Ecto neural progenitor cell (in vitro differentiated cells): ENCODE measurements at places on chromosomes 1 and 21.
A peak's percentile ranks its signal among the peaks of the same experiment; 100 is the strongest.

DNA sequence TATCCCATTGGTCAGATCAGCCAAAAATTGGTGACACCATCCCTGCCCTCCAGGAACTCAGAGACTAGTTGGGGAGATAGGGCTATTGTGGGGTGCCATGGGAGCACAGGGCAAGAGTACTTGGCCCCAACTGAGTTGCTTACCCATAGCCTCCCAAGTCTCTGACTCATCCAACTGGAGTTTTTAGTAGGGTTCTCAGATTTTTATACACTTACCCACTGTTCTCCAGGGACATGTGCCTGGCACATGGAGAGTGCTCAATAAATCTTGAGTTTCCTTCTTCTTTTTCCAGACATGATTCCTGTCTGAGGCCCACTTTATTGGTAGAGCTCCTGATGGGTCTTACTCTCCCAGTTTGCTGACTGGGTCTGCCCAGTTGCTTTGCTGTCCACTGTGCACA is 56.7 kb downstream of the OVGP1 start:
- DNase-seq: no peak

DNA sequence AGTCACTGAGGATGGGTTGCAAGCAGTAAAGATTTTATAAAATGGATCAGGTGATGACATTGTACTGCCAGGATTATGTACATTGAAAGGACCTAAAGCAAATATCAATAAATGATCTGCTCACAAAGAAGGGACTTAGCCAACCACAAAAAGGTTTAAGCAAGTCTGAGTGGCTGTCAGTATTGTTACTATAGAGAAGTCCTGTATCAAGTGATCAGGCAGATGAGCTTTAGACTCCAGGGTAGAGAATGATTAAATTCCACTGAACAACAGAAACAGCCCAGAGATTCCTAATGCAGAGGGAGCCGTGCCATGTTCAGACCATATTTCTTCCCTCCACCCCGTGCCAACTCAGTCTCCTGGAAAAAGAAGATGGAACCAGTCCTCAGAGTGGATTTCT is 138.9 kb downstream of the SETD4 start:
- no peak for DNase-seq

DNA sequence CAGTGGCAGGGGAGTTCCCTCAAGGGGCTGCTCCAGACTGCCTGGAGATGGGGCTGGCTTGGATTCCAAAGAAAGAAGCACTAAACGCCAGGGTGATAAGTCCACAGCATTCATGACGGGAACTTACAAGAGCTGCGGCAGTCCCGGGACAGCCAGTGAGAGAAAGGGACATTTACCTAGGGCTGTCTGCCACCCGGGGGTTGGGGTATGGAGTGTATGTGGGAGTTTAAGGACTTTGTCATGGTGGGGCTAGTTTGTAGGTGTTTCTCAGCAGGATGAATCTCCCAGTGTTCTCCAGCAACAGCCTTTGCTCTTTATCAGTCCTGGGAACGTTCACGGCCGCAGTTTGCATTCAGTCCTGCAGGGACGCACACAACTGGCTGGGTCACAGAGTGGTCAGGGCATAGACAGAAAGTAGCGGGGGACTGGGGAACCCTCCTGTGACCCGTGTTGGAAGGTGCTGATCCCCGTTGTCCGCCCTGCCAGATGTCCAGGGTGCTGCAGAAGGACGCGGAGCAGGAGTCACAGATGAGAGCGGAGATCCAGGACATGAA is 41.4 kb upstream of the HMGN1 start:
- DNase-seq: no peak

DNA sequence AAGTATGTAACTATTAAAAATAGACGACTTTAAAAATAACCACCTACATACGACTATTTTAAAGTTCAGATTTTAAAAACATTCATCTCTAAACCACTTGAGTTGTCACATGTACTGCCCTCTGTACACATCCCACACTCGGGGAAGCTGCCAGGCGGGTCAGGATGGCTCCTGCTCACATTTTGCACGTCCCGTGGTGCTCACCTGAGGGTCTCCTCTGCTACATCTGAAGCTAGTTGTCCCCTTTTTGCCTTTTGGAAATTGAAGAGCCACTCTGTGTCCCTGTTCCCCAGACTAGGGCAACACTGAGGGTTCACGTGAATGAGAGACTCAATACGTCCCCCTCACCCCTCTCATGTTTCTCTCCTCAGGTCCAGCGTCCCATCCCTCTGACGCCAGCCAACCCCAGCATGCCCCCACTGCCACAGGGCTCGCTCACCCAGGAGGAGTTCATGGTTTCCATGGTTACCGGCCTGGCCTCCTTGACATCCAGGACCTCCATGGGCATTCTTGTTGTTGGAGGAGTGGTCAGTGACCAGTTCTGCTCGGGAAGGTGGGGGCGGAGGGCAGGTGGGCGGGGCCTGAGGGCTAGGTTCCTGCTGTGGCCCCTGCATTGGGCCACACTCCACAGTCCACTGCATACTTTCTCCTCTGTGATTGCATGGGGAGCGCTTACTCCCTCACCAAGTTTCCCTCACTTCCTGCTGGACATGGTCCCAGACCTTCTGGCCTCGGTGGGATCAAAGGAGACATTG is 13.0 kb upstream of the MIIP start:
- no peak for DNase-seq

- DNase-seq: no peak
Observed at GRCh38 chr1:94160811-94161210, 39.9 kb upstream of the ABCA4 start.

- peak; percentile 82 for DNase-seq
Observed at GRCh38 chr1:30106125-30106524, 617.3 kb downstream of the MATN1 start.

GRCh38 chr1:16218674-16219071 is 6.2 kb upstream of the ARHGEF19 start:
- DNase-seq: no peak

DNA sequence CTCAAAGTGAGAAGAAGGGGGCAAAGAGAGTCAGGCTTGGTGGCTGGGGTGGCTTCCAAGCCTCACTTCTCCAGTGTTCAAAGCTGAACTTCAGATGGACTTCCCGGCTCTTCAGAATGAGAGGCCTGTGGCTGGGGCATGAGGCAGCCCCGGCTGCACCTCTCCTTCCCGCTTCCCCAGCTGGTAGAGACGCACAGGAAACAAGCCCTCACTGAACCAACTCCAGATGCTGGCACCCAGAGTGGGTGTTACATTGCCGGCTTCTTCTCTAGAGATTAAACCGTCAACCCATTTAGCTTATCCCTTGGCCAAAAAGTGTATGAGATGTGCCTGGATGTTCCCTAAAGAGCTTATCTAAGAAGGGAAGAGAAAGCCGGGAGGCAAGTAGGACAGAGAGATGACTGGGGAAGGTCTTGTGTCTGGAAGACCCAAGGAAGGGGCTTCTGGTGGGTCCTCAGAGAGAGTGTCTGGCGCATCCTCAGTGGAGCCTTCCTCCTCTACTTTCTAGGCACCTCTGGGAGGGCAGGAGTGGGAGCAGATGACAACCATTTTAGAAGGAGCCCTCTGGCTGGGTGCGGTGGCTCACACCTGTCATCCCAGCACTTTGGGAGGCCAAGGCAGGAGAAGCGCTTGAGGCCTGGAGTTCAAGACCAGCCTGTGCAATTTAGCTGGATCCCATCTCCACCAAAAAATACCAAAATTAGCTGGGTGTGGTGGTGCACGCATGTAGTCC is 2.0 kb downstream of the ADAMTSL4 start:
- no peak for DNase-seq

GRCh38 chr1:28280977-28281381 is 21.7 kb downstream of the SESN2 start:
- no peak for DNase-seq

DNA sequence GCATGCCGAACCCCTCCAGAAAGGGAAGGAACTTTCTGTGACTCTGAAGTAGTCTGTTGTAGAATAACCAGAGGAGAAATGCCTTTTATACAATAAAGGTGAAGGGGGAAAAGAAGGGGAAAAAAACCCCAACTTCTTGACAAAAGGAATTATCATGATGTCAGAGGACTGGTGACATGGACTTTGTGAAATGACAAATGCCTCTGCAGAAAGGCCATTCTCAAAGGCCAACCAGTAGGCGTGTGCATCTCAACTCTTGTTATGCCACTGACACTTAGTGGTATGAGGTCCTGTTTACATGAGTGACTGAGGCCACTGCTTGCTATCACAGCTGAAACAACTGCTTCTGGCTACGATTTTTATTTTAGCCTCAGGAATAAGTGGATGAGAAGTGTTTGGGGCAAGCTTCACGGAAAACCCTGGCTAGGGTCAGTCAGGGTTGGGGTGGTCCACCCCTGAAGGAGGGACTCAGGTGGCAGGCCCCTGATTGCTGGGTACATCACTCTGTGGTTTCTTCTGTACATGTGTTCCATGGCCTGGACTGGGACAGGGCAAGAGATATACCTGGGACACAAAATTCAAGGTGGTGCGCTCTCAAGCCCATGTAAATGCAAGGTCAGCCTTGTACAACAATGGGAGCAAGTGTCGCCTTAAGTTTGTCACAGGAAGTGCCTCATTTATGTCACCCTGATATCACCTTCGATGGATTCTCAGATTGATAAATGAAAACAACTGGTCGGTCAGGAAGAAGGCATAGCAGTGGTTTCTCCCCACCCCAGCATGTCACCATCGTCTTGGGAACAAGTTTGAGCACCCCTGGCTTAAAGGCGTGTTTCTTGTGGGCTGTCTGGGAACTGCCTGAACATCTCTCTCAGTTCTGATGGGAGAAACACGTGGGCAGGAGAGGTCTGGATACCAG is 12.4 kb downstream of the RUNX1 start:
- DNase-seq: no peak

- DNase-seq: no peak
Observed at GRCh38 chr21:33732038-33732437, 89.7 kb downstream of the ITSN1 start.

DNA sequence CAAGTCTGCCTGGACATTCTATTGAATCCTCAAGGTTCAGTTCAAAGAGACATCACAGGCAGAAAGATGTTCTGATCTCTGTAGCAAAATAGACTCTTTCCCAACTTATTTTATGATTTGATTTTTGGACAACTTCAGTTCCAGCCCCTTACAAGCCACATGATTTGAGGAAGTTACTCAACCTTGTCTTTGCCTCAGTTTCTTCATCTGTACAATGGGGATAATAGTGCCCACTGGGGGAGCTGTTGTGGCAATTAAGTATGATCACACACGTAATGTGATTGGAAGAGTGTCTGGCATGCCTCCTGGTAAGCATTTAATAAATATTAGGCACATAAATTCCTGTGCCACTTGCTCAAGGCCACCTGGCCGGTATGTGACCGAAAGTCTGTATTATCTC is 130.6 kb downstream of the DAB1 start:
- DNase-seq: no peak

GRCh38 chr1:234975122-234975940 is 153.3 kb downstream of the TOMM20 start:
- DNase-seq: no peak

DNA sequence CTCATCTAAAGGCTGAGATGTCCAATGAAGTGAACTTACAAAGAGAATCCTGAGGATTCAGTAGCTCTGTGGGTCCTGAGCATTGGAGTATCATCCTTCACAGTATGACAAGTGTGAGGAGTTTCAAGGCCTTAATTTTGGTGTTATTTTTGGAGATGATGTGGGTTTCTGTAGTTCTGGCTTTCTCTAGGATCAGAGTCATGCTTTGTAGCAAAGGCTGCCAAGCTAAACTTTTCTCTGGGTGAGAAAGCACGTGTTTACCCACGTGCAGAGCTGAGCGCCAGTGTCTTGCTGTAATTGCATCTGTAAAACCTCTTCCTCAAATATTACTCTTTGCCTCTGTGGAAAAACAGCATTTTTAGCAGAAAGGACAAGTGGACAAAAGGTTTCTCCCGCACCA is 387.8 kb upstream of the LYPLAL1 start:
- no peak for DNase-seq

DNA sequence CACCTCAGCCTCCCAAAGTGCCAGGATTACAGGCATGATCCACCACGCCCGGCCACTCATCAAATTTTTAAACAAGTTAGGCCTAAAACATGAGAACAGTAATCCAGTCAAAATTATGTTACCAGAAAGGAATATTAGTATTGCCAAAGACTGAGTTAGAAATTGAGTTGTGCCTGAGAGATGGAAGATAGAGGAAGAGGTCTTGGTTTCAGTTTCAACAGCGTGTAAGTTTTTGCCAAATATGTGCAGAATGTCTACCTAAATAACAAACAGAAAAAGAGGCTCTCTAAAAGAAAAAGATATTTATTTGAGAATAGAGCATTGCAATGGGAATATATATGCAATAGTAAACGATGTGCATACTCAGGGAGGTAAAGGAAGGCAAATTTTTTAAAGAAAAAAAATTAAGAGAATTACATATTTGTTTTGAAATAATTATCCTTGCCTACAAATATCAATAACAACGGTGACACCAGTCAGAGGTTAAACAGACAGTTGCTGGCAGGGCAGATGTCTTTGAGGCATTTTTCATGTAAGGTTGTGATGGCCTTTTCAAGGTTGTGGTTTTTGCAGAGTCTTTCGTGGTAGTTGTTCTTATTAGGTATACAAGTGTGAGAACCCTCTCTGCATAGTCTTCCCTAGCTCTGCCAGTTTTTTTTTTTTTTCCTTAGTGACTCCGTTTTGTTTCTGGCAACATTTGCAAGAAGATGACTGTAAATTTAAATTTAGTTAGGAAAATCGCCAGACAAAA is 2.2 kb upstream of the CD1B start:
- DNase-seq: no peak

GRCh38 chr1:226532553-226532952 is 16.0 kb upstream of the STUM start:
- DNase-seq: no peak

- DNase-seq: no peak
Observed at GRCh38 chr1:100267284-100267683, 1.3 kb downstream of the RTCA start.

GRCh38 chr1:154837672-154838171 is 32.4 kb downstream of the KCNN3 start:
- DNase-seq: no peak

GRCh38 chr1:10299151-10299550 is 88.8 kb downstream of the KIF1B start:
- DNase-seq: no peak

DNA sequence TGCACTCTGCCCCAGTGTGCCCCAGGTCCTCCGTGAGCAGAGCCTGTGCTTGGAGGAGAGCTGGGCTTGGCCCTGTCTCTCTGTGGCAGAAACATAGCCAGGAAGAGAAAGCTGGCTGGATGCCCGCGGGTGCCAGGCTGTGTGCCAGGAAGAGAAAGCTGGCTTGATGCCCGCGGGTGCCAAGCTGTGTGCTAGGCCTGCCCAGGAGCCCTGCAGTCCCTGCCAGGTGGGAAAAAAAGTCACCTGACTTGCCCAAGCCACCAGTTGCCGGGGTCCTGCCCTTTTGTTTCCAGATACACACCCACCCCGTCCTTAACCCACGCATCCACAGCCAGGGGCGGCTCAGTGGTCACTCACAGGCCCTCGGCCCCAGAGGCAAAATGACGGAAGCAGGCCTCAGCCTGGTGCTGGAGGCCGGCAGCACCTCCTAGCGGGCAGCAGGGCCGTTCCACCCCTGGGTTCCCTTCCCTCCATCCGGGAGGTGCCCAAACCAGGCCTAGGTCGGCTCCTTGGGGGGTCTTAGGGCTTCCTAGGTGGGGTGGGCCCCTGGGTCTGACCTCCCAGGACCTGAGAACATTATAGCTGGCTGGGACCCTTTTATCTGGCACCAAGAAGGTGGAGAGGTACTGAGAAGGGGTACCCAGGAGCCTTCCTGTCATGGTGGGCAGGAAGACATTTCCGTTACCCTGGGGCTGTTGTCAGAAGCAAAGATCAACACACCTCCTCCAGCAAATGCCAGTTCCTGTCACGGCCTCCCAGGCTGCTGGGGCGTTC is 9.1 kb downstream of the ITGB2 start:
- DNase-seq: no peak

- no peak for DNase-seq
Observed at GRCh38 chr1:52683367-52683940, 14.7 kb downstream of the COA7 start.
